ENCODE measurements at places on chromosomes 12 and 14.

DNA sequence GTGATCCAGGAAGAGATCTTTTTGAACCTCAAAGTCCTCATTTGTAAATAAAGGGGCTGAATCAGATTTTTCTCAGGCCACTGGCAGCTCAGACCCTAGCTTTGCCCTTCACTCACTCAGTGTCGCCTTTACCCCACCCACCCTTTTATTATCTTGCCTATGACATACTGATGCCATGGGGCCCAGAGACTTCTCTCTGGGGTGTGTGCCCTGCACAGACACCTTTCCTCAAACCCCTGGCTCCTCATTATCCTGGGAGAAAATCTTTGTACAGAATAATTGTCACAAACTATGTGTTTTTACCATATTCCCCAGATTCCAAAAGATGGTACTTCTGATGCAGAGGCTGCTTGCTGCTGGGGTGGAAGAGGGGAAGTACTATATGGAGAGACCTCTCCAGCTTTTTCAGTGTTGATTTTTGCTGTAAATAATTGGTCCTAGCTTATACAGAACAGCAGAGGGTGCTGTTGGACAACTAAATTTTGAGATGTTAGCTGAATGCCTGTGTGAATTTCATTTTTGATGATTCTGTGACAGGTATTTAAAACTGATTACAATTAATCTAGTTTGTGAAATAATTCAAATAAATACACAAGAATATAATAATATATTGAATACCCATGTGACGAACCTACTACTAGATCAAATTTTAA, 53.9 kb upstream of the DCD start:
- no peak for DNase-seq

DNA sequence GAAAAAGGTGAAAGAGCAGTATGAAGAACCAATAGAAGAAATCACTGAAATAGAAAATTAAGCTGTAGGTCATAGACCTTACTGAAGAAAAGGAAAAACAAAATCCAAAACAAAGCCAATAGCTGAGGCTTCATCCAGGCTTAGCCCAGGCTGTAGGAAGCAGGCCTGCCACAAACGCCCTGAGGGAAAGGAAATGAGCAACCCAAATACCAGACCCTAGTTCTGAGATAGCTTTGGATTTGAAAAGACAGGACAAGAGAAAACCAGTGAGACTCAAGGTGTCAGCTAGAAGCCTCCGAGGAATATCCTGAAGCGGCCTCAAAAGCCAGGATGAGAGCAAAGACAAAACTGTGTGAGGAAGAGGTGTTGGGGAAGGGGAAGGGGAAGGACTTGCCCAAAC, 79.2 kb downstream of the FERMT2 start:
- DNase-seq, result no peak

DNA sequence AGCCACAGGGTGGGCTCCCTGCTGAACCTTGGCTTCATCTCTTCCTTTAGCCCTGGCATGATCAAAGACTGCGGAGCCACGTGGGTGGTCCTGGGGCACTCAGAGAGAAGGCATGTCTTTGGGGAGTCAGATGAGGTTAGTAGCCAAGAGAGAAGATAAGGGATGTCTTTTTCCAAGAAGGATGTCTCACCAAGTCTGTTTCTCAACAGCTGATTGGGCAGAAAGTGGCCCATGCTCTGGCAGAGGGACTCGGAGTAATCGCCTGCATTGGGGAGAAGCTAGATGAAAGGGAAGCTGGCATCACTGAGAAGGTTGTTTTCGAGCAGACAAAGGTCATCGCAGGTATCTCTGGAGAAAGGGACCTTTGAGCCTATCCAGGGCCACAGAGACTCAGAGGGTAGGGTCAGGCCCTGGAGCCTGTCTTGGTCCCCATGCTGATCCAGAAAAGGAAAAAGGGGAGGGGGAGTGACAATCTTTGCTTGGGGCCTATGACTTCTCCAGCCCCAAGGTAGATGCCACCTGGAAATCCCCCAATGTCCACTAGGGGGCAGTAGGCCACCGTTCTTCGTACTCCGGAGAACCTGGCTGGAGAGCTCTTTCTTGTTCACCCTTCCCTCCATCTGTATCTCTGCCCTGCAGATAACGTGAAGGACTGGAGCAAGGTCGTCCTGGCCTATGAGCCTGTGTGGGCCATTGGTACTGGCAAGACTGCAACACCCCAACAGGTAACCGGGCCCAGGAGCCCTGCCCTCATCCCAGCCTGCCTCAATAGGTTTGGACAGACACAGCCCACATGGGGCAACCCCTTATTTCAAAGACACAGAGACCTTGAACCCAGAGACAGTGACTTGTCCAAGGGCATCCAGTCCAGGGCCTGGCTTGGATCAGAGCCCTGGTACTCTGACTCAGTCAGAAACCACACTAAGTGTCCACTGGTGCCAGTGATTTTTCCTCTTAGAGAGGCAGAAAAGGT, 2.0 kb downstream of the TPI1 start:
- DNase-seq, result peak; percentile 56

GRCh38 chr12:55741931-55742680, 816 bp upstream of the GDF11 start:
- no peak for DNase-seq

DNA sequence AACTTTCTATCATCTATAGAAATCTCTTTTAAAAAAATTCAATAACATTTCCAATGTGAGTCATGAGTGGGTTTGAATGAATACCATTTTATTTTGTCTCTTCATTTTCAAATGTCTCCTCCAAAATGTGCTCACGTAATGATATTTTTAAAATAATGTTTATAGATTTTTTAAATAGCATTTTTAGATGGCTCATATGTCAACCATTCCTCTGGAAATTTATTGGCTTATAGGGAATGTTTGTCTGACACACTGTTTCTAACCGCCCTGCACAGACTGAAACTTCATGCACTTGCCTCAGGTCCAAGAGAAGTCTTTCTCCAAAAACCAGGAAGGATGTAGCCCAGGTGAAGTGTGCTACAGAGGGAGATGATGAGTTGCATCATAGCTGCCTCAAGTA, 88.8 kb upstream of the PLEKHG7 start:
- no peak for DNase-seq

GRCh38 chr12:57470286-57470969, 9.2 kb downstream of the ARHGAP9 start:
- no peak for DNase-seq

DNA sequence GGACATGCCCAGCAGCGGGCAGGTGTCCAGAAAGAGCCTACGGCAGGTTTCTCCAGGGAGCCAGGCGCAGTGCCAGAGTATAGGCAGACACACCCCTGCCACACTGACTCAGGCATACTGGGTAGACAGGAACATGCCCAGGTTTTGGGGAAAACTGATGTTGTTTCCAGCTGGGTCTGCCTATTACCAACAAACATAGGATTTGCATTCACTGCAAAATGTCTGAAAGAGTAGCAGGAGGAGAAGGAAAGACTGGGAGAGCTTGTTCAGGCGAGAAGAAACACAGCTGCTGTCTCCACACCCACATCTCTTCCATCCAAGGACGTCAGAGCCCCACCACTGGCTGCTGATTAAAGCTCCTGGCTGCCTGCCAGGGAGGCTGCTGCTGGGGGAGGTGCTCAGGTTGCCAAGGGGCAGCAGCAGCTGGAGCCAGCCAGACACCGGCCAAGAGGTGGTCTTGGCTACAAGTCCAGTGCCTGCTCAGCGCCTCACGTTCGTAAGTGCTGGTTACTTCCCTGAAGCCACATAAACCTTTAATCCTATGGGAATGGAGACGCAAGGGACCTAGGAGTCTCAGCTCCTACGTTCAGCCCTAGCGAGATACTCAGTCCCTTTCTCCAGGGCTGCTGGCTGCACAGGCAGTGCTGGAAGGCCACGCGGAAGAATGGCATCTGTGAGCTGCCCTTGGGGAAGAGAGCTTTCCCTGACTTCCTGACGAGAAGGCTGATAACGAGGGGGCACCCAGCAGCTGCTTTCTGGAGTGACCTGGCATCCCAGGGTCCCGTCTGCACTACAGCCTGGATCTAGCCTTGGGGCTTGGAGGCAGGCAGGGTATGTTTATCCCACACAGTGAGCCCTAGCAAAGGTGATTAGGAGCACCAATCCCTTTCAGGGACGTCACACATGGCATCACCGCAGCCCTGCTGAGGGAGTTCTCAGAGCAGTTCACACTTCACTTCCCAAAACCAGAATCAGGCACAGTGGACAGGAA, 58.1 kb downstream of the PLEKHG3 start:
- no peak for DNase-seq

- no peak for DNase-seq
Observed at GRCh38 chr14:100039903-100040302, 25.3 kb upstream of the EVL start.

DNA sequence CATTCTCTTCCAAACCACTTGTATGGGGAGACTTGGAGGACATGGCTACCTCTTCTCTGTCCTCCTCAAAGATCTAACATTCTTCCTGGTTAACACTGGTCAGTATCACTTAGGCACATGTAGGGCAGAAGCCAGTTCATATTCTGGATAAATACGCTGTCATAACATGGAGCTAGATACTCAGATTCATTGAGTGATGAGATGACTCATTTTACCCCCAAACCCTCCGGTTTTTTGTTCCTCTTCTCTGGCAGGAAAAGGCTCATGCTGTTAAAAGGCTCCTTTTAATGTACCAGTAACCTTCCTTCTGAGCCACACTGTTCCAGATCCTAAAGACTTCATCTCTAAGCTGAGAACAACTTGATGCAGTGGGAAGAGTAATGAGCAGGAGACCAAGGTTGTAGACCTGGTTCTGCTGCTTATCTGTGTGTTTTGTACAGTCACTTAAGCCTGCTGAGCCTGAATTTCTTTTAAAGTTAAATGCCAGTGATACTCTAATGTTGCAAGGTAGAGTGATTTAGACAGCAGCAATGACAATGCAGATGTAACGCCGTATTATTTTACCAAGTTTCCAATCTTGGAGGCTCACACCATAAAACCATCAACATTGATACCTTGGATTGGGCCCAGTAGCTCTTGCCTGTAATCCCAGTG, 57.3 kb upstream of the ELK3 start:
- no peak for DNase-seq

DNA sequence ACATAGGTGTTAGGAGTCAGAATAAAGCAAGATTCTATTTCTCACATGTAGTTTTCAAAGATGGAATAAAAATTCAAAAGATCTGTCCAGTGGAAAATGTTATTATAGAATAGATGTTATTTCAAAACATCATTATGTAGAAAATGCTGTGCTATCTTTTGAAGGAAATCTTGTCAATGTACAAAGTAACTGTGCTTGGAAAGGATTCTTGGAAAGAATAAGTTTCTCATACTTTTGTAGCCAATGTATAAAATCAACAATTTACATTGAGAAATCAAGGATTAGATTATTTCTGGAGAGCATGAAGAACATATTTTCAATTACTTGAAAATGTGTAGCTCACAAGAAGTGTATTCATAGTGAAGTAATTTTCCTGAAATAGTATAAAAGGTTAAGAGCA, 532.5 kb upstream of the MGAT4C start:
- no peak for DNase-seq

DNA sequence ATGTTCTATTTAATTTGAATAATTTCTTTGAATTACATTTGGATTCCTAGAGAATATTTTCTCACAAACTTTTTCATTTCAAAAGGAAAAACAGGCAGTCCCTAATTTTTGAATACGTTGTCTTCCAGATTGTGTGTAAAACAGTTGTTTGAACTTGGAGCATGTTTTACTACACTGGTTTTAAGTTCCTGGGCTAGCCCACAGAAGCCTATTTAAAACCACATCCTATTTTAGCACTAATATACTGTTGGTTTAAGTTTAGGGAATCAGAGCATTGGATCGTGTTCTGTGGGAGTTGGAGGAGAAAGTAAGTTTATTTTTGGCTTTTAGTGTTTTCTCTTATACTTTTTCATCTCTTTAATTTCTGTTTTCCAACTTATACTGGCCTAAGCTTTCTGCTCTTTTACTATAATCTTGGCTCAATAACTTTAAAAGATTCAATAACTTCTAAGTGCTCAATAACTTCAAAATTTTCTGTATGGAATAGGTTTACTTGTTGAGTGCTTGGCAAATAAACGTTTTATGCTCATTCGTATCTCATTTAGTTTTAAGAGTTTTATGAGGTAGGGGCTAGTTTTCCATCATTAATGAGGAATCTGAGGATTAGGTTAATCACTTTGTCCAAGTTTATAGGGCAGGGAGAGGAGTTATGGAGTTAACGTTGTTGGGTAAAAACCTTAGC, 14.9 kb downstream of the LEMD3 start:
- no peak for DNase-seq

DNA sequence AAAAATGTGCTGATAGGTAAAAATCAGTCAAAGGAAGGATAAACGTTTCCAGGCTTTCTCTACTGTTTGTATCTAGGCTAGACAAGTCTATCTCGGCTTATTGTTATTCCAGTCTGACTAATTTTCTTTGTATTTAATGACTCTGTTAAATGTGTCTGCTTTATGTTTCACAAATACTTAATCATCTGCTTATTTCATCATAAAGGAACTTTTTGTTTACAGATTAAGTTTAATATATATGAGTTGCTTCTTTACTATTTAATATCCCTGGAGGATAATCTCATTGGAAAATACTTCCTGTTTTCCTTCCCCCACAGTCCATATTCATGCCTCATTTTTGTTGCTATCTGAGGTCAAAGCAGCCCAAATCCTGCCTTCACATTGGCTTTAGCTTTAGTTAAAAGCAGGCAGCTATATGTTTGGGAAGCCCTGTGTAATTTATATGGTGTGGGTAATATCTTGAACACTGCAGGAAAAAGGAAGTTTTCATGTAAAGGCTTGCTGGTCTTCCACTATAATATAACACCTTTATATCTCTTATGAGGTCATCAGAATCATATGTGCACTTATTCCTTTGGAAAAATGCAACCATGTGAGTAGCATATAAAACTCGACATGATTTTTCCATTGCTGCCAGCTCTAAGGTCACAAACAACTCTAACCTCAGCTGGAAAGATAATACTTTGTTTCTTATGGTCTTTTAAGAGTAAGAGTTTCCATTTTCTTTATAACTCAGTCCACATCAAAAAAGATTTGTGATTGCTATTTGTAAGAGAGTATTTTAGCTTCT, 76.8 kb downstream of the ALX1 start:
- DNase-seq, result no peak

DNA sequence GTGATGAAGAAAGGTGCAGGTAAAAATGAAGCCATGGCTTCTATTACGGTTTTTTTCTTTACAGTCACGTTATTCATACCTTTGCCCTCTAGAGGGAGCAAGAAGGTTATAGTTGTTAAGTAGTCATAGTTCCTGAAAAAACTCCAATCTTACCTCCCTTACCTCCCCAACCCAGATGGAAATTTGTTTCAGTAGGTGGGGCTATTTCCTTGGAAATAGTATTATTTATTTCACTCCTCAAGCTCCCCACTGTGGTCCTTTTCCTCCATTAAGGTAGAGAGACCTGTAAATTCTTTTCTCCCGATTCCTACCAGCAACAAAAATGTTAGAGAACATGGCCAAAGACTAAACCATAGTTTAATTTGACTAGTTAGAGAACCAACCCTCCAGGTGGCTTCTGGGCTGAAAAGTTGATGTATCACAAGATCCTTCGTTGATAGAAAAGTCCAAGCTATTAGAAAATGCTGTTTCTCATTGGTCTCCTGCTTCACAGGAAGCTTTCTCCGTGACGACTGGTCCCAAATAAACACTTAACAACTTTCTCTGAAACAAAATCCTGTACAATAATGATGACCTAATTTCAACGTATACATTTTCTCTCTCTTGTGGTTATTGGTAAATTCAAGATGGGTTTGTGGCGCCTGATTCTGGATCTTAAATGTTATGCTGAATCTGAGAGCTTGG, 43.5 kb downstream of the TMX1 start:
- no peak for DNase-seq

Measured in GM12892 (cell line).